ENCODE measurements at places on chromosomes 2 and 18.

DNA sequence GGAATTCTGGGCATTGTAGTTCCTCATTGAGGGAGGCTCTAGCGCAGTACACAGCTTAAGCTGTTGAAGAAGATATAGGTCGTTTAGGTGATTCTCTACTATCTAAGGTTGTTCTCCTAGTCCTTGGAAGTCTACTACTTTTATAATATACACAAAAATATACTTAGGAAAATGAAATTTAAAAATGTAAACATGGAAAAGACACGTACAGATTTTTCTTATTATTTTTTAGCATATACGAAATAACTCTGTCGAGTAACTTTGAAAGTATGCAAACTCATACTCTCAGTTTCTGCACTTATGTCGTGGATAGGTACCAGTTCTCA, 272 bp upstream of the FASTKD1 start:
- DNase-seq = no peak

DNA sequence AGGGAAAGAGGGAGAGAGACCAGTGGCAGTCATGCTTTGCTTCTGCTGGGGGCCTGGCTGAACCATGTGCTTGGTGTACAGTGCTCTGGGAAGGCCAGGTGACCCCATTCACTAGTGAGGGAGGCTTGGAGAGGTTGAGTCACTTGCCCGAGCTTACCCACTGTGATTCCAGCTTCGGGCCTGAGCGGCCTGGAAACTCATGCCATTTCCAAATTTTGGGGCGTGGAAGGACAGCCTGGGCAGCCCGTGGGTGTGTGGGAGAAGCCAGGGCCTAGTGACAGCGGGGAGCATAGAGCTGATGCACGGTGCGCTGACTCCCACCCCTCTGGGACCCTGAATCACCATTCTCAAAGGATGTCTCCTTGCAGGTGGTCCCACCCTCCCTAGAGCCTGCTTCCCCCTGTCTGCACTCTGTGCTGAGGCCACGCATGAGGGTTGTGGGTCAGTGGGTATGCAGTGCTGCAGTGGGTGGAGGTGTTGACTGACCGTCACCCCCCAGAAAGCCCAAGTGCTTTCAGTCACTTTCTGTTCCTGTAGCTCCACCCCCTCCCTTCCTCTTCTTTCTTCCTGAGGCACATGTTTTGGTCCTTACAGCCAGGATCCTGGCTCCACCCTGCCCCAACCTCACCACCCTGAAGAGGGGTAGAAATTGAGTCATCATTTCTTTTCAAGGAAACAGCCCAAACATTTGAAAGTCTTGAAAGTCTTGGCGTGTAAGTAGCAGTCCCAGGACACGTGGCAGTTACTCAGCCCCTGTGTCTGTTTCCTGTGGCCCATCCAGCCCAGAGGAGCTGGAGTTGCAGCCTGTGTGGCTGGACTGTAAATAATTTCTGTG, 69.3 kb upstream of the MCFD2 start:
- DNase-seq = peak; percentile 53

DNA sequence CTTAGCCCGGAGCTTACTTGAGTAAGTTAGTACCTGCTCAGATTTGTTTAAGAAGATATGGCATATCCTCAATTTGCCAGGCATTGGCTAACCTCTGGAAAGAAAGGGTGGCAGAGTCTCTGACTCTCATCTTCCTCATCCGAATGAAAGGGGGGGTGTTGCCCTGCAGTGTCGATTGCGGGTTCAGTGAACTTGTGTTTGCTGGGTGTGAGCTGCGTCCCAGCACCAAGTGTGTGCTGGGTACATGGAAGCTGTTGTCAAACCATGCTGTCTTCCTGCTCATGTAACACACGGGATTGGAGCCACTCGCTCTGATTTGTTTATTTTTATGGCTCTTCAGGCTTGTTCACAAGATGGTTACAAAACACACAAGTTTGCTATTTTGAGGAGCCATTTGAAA, 171.4 kb upstream of the PXDN start:
- no peak for DNase-seq

- no peak for DNase-seq
Measured at GRCh38 chr2:113198048-113198789, 24.4 kb downstream of the PSD4 start.

DNA sequence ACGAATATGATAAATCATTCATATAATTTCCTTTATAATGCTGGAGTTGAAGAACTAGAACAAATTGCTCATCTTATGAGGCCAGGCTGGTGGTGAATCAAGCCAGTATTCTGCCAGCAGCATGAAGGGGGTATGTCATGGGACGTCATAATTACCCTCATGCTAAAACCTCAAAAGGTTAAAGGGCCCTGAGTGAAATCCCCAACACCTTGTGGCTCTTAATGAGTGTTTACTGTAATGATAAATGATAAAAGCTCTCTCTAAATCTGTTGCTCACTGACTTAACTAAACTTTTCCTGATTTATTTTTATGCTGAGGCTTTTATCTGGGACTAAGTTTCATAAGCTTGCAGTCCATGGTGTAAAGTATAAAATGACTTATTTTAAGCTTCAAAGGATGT, 18.3 kb upstream of the NEDD4L start:
- no peak for DNase-seq

- no peak for DNase-seq
Measured at GRCh38 chr2:54525321-54525720, 69.2 kb downstream of the SPTBN1 start.

DNA sequence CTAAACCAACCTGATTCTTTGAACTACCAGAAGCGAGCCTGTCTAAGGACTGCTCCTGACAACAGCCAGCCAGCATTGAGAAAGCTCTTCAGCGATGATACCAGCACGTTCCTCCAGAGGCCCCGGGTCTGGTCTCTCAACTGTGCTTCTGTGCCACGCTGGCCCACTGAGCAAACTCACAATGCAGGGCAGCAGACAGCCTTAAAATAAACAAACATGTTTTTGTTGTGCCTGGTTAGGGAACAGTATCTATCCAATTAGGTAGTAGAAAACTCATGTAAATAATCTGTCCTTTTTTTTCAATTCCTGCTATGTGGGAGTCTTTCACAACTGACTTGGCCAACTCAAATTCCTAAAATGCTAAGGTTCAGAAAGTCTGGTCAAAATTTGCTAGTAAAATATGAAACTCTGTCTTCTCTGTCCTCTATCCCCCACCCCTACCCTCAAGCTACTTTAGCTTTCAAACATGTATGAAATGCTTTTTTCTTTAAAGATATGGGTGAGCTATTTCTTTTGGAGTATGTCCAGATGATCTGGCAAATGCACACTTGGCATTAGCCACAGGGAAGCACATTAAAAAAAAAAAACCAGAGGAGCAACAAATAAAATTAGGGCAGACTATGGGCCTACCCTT, 21.4 kb upstream of the EML4 start:
- no peak for DNase-seq

DNA sequence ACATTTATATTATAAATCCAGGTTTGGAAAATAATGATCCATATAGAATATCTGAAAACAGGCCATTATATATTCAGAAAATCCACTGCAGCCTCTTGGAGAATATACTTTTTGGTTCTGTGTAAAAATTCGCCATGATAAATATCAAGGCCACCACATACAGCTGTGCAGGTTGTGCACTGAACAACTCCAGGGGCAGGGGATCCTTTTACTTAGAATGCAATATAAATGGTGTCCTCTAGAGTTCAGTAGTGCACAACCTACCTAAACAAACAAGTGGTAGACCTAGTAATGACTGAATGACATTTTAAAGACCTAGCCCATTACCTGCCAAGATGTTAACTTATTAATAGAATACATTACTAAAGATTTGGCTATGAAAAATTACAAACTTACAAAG, 22.4 kb downstream of the MOGAT1 start:
- DNase-seq = no peak

DNA sequence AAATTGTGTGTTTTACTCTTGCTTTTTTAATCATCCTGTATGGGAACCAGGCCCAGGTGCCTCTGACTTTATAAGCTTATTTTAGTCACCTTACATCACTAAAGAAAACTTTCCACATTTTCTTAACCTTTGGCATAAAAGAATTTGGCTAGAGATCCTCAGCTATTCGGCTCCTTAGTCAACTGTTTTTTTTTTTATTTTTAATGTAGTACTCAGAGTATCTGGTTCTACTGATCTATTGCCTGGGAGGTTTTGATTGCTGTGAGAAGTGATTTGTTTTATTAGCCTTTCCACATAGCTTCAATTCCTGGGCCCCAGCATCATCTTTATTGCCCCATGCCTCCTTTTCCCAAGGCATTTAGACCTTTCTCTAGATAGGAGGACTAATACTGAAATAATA, 121.0 kb downstream of the MYO1B start:
- no peak for DNase-seq

- DNase-seq = no peak
Measured at GRCh38 chr2:49687918-49688317, 533.6 kb upstream of the FSHR start.

DNA sequence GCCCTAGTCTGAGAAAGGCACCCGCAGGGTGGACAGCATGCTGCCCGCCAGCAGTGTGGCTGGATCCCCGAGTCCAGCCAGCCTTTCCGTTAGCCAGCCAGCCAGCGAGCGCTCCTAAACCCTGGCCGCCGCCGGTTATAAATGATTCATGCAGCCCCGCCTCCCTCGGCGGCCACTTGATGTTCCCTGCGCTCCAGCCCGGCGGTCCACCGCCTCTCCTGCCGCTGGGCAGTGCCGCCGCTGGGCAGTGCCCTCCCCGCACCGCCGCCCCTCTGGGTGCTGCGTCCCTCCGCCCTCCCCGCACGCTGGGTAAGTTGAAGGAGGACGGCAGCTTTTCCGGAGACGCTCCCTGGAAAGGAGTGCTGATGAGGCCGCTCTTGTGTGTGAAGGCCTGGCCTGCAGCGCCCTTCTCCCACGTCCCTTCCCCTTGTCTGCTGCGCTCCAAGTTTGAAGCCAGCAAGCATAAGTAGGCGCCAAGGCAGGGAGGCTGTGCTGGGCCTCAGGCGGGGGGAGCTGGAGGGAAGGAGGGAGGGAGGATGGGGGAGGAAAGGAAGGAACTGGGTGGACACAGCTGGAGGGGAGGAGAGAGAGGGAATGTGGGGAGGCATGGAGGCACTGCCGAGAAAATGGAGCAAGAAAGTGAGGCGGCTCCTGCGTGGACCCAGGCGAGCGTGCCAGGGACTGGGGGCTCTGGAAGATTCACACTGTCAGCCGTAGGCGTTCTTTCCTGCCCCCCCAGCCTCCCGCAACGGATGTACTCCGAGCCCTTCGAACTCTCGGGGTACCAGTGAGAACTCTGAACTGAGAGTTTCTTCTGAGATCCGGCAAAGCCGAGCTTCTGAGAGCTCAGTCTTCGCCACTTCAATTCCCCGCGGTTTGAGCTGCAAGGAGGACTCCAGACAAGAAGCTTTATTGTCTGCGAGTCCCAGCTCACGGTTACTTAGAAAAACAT, 131.9 kb downstream of the GLI2 start:
- DNase-seq = no peak

DNA sequence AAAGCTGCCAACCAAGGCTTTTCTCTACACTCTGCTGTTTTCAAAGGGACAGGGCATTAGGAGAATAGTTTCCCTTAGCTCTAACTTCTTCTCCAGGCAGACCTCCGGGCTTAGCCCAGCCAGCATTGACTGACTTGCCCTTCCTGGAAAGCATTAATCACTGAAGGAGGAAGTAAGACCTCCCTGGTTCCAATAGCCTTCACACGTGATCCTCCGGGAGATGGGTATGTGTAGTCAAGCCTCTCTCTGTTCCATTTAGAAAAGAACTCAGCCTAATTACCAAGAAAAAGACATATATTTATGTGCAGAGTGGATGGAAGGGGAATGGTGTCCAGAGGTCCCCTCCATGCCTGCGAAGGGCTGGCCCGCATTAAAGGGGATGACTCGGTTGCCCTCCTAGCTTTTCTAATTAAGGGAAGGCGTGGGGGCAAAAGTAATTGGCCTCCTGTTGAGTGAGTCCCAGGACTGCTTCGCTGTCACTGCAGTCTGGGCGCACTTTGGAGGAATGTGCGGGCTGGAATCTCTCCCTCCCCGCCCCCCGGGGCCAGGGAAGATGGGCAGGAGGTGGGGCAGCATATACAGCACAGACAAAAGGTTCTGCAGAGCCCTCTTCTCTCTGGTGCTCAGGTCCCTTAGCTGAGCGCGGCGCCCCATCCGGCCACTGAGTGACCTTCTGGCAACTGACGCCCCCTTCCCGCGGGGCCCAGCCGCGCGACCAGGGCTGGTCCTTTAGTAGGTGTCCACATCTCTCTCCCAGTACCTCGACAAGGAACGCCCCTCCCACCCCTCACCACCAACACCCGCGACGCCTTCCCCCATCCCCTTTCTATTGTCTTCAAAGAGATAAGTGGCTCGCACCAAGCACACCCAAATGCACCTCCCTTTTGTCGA, 686.0 kb downstream of the NRXN1 start:
- no peak for DNase-seq

DNA sequence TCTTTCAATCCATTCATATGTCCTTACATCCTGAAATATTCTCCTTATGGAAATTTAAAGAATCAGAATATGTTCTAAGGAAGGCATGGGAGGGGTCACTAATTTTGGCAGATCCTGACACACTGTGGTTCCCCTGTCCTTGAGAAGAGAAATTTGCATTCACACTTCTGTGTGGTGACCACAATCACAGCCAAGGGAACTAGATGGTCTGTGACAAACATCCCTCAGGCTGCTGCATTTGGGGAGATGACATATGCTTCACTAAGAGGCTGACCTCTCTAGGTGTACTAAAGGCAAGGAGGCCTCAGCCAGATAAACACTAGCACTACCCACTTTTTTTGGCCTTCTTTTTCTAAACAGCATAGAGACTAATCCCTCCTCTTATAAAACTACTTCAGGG, 129.6 kb downstream of the MREG start:
- no peak for DNase-seq

DNA sequence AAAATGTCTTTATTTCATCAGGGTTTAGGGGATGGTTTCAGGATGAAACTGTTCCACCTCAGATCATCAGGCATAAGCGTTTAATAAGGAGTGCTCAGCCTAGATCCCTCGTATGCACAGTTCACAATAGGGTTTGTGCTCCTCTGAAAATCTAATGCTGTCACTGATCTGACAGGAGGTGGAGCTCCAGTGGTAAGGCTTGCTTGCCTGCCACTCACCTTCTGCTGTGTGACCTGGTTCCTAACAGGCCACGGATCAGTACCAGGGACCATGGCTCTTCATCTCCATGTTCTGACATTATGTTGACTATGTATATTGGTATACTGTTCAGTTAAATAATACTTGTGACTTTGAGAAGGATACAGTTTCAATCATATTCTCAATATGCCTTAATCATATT, 41.6 kb downstream of the PPIG start:
- DNase-seq = no peak

GRCh38 chr2:230947908-230948365, 22.9 kb upstream of the GPR55 start:
- DNase-seq = no peak

- no peak for DNase-seq
Measured at GRCh38 chr18:78701771-78702396, 277.7 kb upstream of the SALL3 start.

DNA sequence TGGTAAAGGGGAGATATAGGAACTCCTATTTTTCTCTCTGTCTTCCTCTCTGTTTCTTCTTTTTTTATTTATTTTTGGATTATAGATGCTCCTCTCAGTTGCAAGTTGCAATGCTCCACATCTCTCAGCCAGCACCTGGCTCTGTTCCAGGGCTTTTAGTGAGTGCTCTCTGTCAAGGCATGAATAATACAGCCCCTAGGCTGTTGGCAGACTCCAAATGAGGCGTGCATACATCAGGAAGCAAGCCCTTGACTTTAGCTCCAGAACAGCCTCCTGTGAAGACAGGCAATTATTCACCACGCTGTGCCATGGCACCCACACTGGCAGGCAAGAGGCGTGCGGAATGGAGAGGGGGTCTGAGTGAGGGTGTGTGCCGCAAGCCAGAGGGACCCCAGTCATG, 228.1 kb upstream of the PXDN start:
- no peak for DNase-seq

GRCh38 chr2:20093263-20094141, 42.1 kb upstream of the LAPTM4A start:
- DNase-seq = no peak
